ENCODE measurements at places on chromosomes 13 and 19.

GRCh38 chr19:51365965-51366388, at the start of gene ETFB:
TSS of gene ETFB (minus strand) at chr19:51366388. CDS start at chr19:51366326, 62 bp downstream.
- DNase-seq, result no peak

DNA sequence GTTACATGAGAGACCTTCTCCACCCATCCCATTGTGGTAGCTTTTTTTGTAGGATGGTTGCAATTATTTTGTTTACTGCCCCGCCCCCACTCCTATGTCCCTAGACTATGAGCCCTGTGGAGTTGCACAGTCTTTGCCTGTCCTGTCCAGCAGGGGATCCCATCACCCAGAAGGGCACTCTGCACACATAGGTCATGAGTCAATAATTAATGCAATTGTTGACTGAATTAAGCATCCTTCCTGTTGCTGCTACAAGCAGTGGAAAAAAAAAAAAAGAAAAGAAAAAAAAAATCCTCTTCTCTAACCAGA, 14.2 kb downstream of the C19orf81 start:
- DNase-seq, result no peak

- DNase-seq, result peak; percentile 100
Measured at GRCh38 chr19:44890366-44891015, 563 bp upstream of the TOMM40 start.

DNA sequence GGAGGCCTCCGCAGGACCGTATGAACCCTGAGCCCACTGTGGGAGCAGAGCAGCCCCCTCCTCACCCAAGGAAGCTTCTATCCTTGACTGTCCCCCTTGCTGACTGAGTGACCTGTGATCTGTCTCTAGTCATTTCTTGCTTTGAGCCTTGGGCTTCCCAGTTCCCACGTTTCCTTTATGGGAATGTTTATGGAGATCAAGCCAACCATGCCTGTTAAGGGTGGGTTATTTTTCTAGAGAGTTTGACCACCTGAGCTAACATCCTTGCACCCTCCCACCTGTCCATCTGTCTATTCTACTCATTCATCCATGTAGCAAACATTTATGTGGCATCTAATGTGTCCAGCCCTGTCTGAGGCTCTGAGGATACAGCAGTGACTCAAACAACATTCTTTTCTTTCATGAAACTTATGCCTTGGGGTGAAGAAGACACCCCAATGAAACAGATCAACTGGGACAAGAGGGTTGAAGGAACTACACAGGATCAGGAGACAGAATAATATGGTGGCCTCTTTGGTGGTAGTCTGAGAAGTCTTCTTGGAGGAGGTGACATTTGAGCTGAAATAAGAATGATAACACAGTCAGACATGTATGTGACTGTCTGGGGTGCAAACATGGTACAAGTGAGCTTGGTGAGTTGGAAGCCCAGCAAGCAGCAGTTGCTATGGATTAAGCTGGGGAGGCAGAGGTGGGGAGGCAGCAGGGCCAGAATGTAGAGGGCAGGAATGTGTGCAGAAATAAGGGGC, 30.5 kb downstream of the CERS4 start:
- no peak for DNase-seq

DNA sequence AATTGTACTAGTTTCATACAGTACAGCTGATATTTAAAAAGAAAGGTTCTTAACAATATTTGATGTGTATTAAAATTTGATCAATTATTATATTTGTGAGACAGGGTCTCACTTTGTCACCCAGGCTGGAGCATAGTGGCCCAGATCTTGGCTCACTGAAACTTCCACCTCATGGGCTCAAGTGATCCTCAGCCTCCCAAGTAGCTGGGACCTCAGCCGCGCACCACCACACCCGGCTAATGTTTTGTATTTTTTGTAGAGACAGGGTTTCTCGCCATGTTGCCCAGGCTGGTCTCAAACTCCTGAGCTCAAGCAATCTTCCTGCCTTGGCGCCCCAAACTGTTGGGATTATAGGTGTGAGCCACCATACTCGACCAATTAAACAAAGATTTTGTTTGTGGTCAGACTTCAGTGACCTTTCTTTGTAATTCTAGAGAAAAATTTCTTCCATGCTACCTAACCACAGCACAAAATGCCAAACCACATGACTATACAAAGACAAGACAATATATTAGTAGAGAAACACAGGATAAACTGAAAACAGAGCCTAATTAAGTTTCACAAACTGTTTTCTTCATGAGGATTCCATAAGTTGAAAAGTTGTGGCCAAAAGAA, 59.6 kb downstream of the RBM26 start:
- no peak for DNase-seq

DNA sequence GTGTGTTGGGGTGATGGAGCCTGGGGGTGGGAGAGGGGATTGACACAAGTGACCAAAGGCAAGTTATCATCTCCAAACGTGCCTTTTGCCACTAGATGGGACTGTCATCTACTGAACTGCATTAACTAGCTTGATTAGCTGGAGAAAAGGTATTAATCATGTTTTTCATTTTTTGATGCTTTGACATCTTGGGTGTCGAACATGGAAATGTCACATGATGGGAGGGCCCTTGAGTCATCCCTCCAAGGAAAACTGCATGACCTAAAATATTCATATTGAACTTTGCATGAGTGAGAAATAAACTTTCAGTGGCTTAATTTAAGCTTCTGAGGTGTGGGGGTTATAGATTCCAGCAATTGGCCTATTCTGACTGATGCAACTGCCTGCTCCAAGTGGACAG, 73.3 kb downstream of the ALOX5AP start:
- no peak for DNase-seq

DNA sequence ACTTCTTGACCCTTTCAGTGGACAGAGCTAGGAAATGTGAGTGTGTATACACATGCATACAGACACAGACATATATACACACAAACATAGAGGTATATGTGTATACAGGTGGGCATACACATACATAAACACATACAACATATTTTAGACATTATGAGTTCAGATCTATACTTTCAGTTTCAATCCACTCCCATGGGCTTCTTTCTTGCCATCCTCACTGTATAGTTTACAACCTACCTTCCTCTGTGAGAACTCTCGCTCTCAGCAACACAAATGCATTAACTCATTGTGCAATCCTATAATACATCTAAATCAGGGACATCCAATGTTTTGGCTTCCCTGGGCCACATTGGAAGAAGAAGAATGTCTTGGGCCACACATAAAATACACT, 21.2 kb upstream of the SCEL start:
- no peak for DNase-seq

- no peak for DNase-seq
Measured at GRCh38 chr19:5882421-5882968, 12.2 kb upstream of the FUT5 start.

DNA sequence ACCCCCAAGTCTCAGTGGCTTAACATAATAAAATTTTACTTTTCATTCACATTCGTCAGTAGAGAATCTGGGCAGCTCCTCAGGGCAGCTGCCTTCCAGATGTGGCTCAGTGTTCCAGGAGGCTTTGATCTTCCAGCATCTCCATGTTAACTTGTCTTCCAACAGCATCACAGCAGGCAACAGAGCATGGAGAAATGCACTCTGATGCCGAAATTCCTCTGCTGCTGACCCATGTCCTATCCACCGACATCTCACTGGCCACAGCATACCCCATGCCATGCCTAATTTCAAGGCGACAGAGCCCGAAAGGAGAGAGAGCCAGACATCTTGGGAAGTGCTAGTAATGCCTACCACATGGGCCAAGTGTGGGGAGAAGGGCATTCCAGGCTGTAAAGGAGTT, 64.9 kb upstream of the MEDAG start:
- no peak for DNase-seq

- DNase-seq, result no peak
Measured at GRCh38 chr13:30872685-30873461, 33.2 kb upstream of the MEDAG start.

- DNase-seq, result no peak
Measured at GRCh38 chr19:14103310-14103709, 12.8 kb upstream of the SAMD1 start.

DNA sequence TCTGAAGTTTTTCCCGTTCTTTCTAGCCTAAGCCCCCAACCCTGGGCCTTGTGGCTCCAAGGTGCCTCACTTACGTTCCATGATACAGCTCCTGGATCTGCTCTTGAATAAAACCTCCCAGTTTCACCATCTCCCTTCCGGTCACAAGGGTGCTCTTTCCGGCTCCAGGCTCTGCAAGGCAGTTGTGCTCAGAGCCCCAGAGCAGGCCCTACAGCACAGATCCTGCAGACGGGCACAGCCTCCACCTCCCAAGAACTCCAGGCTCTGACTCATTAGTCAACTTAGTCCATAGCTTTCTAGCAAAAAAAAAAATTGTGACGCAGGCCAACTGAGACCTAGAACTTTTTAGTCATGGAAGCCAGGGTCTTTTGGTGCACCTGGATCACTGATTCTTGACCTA, 33.9 kb upstream of the SLC7A10 start:
- DNase-seq, result no peak

DNA sequence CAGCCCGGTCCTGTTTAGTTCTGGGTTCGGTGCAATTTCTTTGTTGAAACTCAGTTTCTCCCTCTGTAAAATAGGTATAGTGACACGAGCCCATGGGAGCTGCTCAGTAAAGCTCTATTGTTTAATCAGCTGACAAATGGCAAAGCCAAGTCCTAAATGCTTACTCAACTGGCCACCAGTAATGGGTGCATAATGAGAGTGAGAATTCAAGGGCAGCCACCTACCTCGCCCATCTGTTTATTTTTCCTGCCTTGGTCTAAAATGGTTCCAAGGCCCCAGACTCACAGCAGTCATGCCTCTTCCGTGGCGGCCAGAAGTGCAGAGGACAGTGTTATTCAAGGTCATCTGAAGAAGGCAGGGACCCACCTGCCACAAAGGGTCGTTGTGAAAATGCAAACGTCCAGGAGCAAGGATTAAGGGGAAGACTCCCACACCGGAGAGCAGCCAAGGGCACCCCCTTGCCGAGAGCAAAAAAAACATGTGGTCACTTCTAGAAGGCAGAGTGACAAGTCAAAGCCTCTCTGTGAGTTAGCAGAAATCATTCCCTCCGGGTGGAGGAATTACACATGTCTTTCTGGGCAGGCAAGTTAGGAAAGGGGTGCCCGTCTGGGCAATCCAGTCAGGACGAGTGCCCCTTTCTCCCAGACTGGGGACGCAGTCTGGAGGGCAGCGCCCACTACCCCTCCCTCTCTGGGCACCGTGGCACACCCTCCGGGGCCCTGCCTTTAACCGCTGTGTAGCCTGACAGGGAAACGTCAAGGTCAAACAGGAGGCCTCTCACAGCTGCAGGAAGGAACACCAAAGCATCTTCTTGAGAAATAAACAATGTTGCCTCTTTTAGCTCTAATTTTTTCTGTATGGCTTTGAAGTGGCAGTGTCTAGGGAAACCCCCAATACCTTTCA, 186.2 kb downstream of the FOXO1 start:
- DNase-seq, result no peak

DNA sequence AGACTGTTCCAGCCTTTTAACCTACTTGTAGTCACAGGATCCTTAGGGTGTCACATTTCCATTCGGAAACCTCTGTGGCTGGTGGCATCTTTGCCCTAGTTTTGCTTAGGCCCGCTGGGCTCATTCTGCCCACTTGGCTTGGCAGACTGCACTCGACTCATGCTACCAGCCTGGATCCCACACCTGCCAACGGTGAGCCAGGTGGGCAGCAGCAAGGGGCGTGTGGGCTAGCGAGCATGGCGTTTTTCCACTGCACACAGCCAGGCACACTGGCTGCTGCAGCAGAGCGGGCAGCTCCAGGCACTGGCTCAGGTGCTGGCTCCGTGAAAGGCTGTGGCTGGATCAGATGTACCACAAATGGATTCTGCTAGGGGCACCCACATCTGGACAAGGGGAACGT, 838.2 kb downstream of the SLITRK6 start:
- no peak for DNase-seq

DNA sequence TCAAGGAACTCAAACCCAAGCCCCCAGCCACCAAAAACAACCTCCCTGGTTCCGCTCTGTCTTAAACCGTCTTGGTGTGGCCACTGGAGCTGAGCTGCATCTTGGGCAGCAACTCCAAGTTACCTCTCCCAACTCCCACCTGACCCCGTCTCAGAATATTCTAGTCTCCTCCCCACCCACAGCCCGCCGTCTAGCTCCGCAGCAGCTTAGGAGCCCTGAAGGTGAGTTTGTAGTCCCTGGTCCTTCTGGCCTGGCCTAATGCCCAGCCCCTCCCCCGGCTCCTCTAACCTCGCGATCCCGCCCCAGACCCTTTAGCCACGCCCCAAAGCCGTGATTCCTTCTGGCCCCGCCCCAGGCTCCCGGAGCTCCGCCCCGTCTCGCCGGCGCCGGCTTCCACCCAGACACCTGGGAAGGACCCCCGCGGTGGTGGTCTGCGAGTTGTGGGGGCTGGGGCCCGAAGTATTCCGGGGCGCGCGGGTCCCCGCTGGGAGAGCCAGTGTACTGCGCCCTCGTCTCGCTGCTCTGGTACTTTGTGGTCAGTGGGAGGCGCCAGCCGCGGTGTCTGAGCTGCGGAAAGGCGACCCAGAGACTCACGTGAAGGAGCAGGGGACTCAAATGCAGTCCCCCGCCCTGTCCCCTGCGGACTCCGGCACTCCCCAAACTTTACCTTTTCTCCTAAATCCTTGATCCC, 2.5 kb upstream of the LHB start:
- peak; percentile 10 for DNase-seq

DNA sequence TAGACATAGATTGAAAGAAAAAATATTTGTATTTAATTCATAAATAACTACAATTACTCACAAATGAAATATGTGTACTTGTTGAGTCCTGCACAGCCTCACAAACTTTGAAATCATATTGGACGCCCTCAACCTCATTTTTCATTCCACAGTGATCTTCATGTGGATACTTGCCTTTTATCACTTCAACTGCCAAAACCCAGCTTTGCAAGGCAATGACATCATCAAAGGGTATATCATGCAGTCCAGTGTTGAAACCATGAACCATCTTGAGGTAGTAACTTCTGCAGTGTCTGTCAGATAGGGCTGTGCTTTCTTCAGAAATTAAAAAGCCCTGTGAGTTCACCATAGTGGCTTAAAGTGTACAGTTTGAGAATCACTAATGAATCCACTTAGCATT, 82.2 kb downstream of the HS6ST3 start:
- DNase-seq, result no peak

DNA sequence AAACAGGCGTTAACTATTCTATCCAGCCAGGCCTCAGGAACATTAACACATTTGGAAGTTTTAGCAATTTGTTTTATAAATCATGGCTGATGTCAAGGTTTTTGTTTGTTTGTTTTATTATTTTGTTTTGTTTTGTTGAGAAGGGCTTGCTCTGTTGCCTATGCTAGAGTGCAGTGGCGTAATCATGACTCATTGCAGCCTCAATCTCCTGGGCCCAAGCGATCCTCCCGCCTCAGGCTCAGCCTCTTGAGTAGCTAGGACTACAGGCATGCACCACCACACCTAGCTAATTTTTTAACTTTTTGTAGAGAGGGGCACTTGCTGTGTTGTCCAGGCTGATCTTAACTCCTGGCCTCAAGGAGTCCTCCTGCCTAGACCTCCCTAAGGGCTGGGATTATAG, 28.3 kb downstream of the NUP58 start:
- DNase-seq, result no peak
